Activated T-cell treated with anti-CD3 and anti-CD28 coated beads for 1 hour (primary cell): ENCODE measurements at places on chromosomes 7 and 10.

DNA sequence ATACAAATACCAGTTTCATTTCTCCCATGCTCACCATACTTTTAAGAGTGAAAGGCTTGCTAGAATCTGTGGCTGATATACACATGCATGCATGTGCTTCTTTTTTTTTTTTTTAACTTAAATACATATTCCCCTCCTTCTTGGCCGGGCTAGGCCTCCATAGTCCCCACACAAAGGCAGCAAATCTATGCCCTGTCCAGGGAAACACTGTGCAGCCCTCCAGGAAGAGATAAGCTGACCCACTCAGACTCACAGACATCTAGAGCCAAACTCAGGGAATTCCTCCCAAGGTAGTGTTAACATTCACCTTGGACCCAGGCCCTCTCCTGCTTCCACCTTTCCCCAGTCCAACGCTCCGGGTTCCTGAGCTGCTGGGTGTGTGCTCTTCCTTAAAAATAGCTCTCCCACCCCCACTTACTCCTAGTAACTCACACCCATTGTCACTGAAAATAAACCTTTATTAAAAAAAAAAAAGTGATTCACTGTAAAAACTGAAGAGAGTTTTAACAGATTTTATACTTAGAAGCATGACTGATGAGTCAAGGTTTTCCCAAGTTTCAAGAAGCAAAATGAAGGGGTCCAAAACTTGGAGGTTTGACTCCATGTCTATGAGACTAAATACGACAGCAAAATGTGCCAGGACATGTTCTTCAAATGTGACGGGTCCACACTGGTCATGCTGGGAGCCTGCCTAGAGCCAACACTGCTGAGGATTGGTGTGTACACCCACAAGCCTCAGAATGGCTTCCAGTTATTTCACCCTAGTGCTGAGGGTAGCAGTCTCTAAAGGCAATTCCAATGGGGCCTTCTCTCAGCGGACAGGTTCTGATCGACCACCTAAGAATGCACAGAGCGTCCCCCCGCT, 159.5 kb downstream of the GLI3 start:
- no peak for DNase-seq

- no peak for DNase-seq
Measured at GRCh38 chr10:70250961-70251680, 17.9 kb upstream of the PPA1 start.

GRCh38 chr7:140230516-140230860, 53.7 kb upstream of the KDM7A start:
- DNase-seq: peak; percentile 72

DNA sequence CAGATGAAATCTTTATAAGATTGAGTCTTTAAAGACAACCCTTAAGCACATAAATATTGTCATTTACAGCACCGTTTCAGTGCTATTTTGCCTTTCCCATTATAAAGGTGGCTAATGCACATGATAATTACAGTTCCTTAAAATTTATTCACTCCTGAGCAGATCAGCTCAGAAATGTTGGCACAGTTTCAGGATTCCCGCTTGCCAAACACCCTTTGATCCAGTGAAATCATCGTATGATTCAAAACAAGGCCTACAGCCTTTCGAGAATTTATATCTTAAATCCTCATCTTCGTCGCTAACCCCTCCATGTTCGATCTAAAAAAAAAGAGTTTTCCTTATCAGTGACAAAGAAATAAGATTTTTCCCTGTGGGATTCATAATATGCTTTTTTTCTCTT, 14.1 kb upstream of the SOSTDC1 start:
- no peak for DNase-seq

- DNase-seq: no peak
Measured at GRCh38 chr10:31762316-31762715, 166.3 kb downstream of the ARHGAP12 start.

DNA sequence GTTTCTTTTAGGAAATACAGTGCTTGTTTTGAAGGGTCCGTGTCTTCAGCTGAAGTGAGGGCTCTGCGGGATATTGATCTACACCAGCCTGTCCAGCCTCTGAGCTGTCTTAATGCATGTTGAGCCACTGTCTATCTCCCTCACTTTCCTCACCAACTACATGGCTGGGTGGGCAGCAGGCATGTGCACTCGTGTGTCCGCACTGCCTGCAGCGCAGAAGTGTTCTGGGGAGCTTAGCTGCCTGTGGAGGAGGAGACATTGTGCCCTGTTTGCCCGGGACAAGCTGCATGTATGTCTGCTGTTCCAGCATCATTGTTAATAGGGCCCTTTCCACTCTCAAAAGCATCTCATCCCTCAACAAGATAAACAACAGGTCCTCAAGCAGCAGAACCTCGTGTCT, 133.1 kb upstream of the EEPD1 start:
- no peak for DNase-seq

GRCh38 chr10:122537545-122537944, 23.0 kb upstream of the DMBT1 start:
- DNase-seq: no peak

- no peak for DNase-seq
Measured at GRCh38 chr10:50347394-50347802, 96.1 kb upstream of the ASAH2 start.

DNA sequence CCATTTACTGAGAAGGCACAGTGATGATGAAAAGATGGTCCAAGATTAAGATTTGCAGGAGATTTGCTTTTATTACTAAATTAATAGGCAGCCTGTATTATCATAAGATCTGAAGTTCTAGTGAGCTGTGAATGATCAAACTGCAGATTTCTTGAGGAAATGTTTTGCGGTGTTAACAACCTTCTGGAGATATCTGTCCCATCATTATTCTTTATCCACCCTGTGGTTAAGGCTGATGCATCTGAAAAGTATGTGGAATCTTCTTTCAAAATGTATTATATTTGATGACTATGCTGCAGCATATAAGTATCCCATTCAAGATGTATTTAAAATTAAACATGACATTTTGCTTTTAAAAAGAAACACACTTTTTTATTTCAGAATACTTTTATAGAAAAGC, 150.3 kb downstream of the POLR1F start:
- no peak for DNase-seq

- DNase-seq: peak; percentile 66
Measured at GRCh38 chr10:97914837-97915211, 65.2 kb downstream of the GOLGA7B start.

DNA sequence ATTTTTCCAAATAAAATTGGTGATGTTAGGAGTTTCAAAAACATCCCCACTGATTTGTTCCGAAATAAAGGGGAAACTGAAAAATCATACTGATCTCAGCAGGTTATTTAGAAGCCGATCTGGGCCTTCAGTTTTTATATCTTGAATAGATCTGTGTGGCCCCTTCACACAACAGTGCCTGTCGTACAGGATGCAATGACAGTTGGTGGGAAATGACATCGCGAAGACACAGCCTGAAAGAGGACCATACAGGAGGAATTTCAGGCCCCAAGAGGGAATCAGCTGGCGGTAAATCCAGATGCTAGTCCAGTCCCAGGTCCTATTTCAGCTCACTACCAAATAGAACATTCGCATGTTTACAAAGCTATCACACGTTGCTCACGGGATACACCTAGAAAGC, 3.0 kb downstream of the H2BK1 start:
- no peak for DNase-seq

DNA sequence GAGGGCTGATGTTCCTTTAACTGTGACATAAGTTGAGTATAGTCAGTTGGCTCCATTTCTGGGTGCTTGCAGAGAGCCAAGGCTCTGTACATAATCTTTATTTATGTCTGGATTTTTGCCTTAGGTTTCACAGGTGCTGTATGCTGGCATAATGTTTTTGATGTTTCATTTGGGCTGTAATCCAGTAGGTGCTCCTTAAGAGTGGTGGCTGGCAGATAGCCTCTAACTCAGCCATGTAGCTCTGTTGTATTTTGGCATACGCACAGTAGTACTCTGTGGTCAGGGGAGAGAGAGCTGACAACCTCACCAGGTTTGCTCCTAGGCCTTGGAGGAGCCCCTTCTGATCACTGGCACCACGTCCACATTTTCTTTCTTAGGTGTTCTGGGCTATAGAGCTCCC, 61.1 kb downstream of the RNF133 start:
- DNase-seq: no peak

DNA sequence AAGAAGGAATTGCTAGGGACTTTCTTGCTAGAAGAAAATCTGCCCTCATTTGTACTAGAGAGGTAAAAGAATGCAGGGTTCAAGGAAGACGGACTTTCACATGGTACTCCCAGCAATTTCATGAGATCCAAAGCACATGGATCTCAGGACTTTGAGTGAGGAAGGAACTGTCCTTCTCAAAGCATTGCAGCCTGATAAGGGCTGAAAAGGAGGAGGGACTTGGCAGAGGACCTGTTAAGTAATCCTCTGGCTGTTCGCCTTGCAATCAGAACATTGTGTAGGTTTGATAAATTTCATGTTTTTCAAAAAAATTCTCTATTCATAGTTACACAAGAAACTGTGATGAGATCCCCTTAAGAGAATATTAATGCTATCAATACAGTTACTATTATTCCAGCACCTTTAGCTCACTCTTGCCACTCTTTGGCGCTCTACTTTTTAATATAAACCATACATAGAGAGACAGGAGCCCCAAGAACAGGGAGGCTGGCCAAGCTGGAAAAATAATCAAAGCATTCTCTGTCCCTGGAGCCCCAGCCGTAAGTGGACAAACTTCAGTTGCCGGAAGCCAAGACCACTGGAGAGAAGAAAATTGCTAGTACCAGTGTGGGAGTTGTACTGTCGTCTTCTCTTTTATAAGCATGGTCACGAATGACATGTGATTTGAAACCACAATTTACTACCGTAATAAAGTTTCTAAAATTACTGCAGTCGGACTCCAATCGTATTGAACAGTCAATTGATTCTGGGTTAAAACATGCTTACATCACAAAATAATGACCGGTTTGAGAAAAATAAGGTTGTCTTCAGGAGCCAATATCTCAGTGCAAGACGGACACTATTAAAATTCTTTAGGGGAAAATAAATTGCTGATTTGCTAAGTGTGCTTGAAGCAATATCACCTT, 424.4 kb downstream of the SDK1 start:
- no peak for DNase-seq

GRCh38 chr7:102832674-102833073, 80.1 kb upstream of the LRRC17 start:
- DNase-seq: no peak

DNA sequence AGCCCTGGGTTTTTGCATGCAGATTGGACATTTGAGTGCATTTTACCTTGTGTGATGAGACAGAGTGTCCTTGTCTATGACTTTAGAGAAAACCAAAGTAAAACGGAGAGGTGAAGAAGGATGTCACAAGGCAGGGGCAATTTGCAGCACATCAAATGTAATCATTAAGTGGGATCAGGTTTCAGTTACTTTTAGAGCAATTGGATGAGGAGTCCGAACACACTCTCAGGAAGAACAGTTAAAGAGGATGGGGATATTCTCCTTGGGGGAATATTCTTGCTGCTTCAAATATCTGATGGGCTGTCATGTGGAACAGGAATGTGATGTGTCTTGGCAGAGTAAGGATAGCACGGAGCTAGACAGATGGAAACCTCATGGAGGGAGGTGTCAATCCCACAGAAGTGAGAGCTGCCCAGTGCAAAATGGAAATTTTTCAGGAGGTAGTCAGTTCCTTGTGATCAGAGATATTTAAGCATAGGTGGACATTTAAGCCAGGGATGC, 757 bp downstream of the RAB19 start:
- no peak for DNase-seq

DNA sequence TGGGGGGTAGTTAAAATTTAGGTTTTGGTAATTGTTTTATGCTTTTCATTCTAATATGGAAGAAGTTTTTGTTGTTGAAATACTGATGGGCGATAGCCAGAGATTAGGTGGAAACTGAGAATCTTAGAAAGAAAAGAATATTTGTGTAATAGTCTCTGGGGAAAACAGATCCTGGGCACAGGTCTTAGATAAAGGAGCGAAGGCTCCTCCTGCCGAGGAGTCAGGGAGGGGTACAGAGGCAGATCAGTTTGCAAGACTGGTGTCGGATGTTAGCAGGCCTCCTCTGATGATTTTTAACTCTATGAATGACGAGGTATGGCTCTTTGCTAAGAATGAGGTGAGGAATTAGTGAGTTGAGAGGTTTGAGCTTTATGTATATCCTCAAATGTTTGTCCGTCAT, 339.7 kb downstream of the HGF start:
- no peak for DNase-seq
